Natural killer cell (primary cell): ENCODE measurements at places on chromosomes 7 and 10.
A peak's percentile ranks its signal among the peaks of the same experiment; 100 is the strongest.

GRCh38 chr10:59087486-59087885 is 89.0 kb upstream of the PHYHIPL start:
- no peaks in the 10 kb centered on the region for H3K27me3 ChIP-seq
- no peak for DNase-seq
- no peak overlapping the region for H3K4me3 ChIP-seq
- no peaks in the 10 kb centered on the region for H3K4me1 ChIP-seq
- H3K36me3 ChIP-seq = no peaks in the 10 kb centered on the region
- no peak overlapping the region for H3K27ac ChIP-seq

DNA sequence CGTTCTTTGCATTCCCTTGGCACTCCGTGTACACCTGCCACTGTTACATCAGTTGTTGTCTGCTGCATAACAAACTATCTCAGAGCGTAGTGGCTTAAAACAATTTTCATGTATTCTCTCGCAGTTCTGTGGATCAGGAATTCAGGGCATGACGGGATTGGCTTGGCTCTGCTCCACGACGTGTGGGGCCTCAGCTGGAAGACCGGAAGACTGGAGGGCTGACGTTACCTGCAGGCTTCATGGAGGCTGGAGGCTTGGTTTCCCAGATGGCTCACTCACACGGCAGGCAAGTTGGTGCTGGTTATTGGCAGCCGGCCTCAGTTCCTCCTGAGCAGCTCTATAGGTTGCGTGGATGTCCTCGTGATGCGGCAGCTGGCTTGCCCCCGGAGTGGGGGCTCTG is 25.5 kb downstream of the NYAP1 start:
- no peak for DNase-seq
- no peaks in the 10 kb centered on the region for H3K27me3 ChIP-seq
- no peaks in the 10 kb centered on the region for H3K4me1 ChIP-seq

DNA sequence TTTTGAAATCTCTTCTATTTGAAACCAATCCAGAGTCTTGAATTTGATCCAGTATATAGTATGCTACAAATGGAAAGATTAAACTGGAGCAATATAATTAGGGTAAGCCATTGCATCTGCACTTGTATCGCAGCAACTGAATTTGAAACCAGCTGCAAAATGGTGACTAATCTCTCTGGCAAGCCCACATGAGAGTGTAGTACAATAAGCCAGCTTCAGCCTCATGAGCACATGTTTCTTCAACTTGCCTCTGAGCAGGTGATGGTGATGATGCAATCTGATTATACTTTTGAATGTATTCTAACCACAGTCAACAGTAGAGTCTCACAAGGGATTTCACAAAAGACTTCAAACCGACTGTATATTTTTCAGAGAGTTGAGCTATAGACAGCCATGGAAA is 829 bp upstream of the RPA3 start:
- DNase-seq = peak; percentile 46
- no peaks in the 10 kb centered on the region for H3K36me3 ChIP-seq
- H3K27me3 ChIP-seq = no peaks in the 10 kb centered on the region
- H3K4me1 ChIP-seq = no peaks in the 10 kb centered on the region

DNA sequence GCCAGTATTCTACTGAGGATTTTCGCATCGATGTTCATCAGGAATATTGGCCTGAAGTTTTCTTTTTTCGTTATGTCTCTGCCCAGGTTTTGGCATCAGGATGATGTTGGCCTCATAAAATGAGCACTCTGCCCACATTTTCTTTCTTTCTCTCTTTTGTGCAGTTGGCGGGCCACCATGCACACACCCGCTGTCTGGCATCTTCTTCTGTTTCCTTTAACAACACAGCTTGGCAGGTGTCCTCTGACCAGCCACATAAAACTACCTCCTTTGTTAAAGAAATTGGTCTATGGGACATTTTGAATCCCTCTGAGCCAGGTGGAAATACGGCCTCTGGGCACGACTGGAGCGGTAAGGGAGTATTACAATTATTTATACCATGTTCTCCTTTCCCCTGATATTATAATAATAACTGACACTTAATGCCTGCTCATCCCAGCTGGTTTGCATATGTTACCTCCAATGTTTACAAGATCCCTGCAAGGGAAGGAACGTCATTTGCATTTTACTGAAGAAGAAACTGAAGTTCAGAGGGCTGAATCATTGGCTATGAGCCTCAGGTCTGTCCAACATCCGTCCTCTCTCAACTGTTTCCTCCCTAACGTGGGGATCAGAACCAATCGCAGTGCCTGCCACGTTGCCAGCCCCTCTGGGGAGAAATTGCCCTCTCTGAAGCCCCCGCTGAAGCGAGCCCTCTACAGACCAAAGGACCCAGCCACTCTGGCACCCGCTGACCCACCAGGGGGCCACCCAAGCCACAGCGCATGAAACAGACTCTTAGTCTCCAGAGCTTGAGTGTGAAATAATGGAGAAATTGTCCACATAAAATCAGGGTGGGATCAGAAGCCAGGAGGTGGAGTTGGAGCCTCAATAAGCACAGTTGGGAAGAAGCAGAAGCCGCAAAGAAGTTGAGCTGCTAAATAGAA is 125.0 kb upstream of the FOXK1 start:
- no peak for DNase-seq
- H3K27ac ChIP-seq = no peak overlapping the region
- H3K4me1 ChIP-seq = no peaks in the 10 kb centered on the region

- H3K27me3 ChIP-seq = peaks cover 77% of the 10 kb centered on the region
- H3K4me3 ChIP-seq = no peak overlapping the region
- no peak overlapping the region for H3K27ac ChIP-seq
- no peaks in the 10 kb centered on the region for H3K36me3 ChIP-seq
- no peak for DNase-seq
- peaks cover 27% of the 10 kb centered on the region for H3K4me1 ChIP-seq
These were observed 7.3 kb downstream of the TWIST1 start for GRCh38 chr7:19110026-19110730.

DNA sequence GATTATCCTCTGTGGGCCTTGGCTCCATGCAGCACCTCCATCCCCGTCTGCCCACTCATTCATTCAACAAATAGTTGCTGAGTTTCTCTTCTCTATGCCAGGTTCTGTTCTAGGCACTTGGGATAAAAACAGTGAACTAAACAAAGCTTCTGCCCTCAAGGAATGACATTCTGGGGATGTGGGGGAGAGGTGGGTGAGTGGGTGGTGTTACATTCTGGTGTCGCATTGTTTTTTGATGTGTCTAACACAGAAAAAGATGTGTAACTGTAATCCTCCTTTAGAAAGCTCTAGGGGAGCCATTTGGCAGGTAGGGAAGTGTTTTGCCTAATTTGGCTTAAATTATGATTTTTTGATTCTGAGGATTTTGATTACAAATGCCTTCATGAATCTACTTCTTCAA is 21.4 kb downstream of the AUTS2 start:
- no peaks in the 10 kb centered on the region for H3K27me3 ChIP-seq
- no peak for DNase-seq
- H3K27ac ChIP-seq = no peak overlapping the region
- H3K36me3 ChIP-seq = no peaks in the 10 kb centered on the region

- no peaks in the 10 kb centered on the region for H3K36me3 ChIP-seq
- H3K27me3 ChIP-seq = no peaks in the 10 kb centered on the region
- no peaks in the 10 kb centered on the region for H3K4me1 ChIP-seq
- H3K4me3 ChIP-seq = no peak overlapping the region
- no peak overlapping the region for H3K27ac ChIP-seq
These were observed 81.0 kb downstream of the SAMD9 start for GRCh38 chr7:93036807-93037206.

DNA sequence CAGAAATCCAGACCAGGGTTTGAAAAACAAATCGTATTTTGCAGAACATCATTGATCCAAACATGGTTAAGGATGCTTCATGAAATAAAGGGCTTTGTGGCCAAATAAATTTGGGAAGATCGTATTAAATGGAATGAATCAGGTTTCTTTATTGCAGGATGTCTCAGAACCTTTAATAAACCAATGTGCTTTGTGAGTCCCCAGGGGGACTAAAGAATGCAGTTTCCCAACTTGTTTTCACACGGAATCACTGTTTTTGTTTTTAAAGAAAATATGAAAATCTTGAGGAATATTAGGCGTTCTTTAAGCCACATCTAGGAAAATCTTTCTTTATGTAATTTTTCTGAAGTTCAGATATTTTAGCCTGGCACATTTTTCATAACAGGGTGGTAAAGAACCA is 16.8 kb upstream of the CCDC172 start:
- H3K4me1 ChIP-seq = no peaks in the 10 kb centered on the region
- DNase-seq = no peak
- no peaks in the 10 kb centered on the region for H3K27me3 ChIP-seq
- no peak overlapping the region for H3K27ac ChIP-seq
- H3K4me3 ChIP-seq = no peak overlapping the region

DNA sequence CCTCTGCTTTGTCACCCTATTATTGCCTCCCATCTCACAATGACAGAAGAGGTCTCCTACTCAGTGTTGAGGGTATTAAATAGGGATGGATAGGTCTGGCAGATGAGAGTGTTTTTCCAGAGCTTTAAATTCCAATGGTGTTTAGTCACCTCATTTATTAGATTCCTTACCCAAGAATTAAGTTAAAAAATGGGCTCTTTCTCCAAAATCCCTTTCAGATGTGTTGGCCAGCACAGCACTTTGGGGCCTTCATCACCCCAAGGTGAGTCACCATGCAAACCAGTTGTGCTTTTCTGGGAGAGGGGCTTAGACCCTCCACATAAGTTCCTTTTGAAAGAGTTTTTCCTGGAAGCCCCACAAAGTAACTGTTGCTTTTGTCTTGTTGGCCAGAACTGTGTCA is 78.4 kb downstream of the CYP26A1 start:
- H3K4me1 ChIP-seq = peaks cover 13% of the 10 kb centered on the region
- no peak overlapping the region for H3K27ac ChIP-seq
- H3K27me3 ChIP-seq = no peaks in the 10 kb centered on the region
- H3K4me3 ChIP-seq = no peak overlapping the region

- H3K4me3 ChIP-seq = no peak overlapping the region
- peaks cover 5% of the 10 kb centered on the region for H3K4me1 ChIP-seq
- no peak overlapping the region for H3K27ac ChIP-seq
- H3K36me3 ChIP-seq = no peaks in the 10 kb centered on the region
These were observed 61.8 kb upstream of the IL6 start for GRCh38 chr7:22664988-22665798.

DNA sequence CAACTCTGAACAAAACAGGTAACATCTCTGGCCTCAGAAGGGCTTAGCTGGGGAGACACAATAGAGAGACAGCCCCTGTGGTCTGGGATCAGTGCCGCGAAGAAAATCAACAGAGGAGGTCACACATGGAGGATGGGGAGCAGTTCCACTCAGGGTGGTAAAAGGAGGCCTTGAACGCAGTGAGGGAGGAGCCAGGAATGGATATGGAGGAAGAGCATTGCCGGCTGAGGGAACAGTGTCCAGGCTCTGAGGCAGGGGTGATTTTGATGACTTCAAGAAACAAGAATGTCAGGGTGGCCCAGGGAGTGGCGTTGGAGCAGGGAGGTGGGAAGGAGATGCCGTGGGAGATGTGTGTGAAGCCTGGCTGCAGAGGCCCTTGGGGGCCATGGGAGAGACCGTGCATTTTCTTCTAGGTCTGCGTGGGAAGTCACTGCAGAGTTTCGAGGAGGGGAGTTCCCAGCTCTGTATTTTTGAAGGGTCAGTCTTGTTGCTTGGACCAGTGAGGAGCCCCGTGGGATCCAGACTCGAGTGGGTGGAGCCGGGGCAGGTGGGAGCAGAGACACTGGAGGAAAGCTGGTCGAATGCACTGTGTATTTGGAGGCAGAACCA is 35.7 kb upstream of the SH2D4B start:
- peaks cover 20% of the 10 kb centered on the region for H3K36me3 ChIP-seq
- no peaks in the 10 kb centered on the region for H3K27me3 ChIP-seq
- peaks cover 90% of the 10 kb centered on the region for H3K4me1 ChIP-seq
- no peak for DNase-seq
